Anterior cingulate cortex (tissue), 58 donors: ENCODE measurements at places on chromosomes 7 and 10.
A peak's percentile ranks its signal among the peaks of the same experiment; 100 is the strongest.

- no peak for DNase-seq
These were observed 17.6 kb upstream of the TNPO3 start for GRCh38 chr7:129072479-129073011.

DNA sequence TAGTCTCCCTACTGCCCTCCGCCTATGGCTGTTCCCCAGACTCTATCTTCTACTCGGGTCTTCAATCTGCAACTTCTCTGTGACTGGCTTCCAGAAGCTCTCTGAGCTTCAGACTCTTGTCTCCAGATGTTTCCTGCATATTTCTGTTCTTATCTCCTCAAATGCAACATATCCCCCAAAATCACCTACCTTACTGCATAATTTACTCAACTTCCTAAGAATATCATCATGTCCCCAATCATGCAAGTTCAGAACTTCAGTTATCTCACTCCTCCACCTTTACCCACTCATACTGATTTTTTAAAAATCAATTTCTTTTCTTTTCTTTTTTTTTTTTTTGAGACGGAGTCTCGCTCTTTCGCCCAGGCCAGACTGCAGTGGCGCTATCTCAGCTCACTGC is 68.8 kb downstream of the RAPGEF5 start:
- no peak for DNase-seq

DNA sequence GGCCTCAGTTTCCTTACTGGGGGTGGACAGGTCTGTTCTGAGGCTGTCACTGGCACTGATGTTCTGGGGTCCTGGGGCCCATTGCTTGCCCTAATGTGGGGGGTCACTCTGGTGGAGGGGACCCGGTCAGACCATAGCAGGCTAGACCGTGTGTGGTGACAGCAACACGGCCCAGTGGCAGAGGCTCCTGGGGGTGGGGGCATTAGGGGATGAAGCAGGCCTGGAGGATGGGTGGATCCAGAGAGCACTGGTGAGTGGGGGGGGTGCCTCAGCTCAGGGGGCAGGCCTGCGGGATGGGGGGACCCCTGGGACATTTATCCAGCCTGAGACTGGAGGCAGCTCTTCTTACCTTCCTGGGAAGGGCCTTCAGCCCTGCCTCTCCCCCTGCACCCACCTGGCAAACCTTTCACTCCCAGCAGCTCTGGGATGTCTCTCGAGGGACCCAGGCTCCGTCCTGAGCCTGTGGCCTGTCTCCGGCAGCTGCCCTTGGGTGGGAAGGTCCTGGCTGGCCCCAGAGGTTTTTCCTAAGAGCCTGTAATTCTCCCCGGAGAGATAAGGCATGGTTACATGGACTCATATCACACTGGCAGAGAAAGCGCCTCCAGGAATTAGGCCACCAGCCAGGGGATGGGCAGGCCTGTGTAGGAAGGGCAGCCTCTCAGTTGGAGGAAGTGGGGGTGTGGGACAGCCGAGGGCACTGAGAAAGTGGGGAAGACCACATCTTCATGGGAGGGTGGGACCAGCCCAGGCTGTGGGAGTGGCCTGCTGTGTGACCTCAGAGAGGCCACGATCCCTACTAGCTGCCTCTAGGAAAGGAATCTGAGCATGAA is 147.7 kb downstream of the UBE2H start:
- DNase-seq: no peak

DNA sequence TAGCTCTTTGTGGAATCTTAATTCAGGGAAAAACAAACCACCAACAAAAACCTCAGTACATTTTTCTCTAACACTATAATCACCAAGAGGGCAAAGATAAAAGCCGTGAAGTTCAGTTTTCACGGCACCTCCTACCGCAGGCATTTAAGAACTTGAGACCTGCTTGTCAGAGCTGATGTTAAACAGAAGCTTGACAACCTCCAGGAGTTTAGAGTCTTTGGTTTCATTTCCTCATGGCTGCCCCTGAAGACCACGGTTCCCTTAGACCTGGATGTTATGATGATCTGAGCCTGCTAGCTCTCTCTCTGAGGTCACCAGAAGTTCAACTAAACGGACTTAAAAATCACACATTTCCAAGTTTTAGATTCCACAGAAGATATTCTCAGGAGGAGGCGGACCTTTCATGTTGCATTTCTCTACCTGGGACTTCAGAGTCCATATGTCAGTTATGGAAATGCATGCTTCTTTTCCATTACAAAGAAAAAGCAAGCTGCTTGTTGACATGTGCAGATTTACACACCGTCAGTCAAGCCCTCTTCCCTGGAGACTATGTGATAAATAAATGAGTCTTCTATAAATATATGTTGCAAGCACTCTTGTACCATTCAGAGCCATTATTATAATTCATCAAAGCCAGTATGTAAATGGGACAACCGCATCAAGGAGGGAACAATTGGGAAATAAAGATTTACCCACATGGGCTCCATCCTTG is 258.0 kb downstream of the GFRA1 start:
- no peak for DNase-seq

- DNase-seq: no peak
These were observed 61.3 kb downstream of the RBM33 start for GRCh38 chr7:155705623-155706360.

DNA sequence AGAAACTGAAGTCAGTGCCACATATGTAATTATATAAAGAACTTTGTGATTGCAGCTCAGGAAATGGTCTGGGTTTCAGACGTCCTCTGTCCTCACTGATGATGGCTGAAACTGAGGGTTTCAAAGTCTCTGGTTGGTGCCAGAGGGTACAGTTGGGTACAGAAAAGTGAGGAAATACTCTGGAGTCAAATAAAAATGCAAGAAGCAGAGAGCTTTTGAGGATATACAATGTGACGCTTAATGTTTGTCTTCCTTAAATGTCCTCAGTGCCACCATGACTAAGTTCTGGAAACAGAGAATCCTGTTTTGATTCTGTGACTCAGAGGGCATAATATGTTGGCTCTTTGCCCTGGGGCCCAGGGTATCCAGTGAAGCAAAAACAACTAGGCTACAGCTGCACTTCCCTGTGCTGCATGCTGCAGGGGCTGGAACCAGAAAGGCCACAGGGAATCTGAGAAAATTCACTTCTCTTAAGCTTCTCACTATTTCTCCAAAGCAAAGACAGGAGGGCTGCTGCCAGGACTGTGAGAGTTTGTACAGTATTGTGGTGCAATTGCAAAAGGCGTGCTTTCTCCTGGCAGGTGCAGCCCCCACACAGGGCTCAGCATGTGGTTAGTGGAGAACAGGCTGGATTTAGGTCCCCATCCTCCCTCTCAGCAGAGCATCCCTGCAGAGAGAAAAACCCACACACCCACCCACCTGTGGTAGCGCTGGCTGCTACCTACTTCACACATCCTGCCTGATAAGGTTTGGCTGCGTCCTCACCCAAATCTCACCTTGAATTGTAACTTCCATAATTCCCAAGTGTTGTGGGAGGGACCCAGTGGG is 169.5 kb upstream of the SVIL start:
- no peak for DNase-seq

DNA sequence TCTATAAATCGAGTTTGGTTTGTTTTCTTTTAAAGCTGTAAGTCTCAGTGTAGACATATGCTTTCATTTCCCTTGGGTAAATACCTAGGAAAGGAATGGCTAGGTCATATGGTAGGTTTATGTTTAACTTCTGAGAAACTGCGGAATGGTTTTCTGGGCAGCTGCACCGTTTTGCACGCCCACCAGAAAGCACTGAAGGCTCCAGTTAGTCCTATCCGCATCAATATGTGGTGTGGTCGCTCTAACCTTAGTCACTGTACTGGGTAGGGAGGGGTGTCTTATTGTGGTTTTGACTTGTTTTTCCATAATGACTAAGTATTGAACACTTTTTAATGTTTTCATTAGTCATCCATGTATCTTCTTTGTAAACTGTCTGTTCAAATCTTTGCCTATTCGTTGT is 279.5 kb upstream of the AKR1E2 start:
- no peak for DNase-seq

DNA sequence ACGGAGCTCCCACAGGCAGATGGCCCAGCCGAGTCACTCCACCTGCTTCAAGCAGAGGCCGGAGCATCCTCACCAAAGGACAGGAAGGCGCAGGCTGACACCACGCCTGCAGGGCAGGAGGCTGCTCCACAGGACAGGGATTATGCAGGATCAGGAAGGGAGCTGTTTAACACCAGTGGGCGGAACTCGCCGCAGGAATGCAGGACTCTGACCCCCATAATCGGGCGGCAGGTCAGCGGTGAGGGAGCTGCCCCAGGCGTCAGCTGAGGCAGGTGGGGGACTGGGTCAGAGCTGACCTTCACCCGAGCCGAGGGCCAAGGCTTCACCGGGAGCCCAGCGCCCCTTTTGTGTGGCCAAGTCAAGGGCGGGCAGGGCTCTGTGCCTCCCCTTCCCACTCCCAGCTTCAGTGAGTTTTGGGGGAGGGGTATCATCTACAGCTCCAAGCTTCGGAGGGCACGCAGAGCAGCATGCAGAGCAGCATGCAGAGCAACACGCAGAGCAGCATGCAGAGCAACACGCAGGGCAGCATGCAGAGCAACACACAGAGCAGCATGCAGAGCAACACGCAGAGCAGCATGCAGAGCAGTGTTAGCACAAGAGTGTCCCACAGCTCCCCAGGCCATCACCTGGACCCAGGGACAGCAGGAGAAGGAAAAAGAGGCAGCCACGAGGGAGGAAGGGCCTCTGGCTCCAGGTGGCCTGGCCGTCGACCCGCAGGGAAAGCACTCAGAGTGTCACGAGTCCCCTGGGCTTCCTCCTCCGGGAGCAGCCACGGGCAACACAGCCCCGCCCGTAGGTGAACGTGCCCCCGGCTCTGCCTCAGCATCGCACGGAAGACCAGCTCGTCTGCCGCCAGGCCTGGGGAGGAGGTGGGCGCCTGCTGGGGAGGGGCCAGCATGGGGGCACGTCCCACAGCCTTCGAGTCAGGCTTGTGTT is 151.7 kb upstream of the PPP2R2D start:
- DNase-seq: no peak

DNA sequence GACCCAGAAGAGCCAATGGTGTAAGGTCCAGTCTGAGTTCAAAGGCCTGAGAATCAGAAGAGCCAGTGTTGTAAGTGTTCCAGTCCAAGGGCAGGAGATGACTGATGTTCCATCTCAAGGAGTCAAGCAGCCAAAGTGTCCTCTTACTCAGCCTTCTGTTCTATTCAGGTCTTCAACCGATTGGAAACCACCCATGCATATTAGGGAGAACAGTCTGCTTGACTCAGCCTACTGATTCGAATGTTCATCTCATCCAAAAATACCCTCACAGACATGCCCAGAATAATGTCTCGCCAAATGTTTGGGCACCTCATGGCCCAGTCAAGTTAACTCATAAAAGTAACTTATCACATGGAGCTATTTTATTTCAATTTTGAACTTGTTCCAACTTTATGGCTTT is 2.9 kb upstream of the WDFY4 start:
- no peak for DNase-seq

DNA sequence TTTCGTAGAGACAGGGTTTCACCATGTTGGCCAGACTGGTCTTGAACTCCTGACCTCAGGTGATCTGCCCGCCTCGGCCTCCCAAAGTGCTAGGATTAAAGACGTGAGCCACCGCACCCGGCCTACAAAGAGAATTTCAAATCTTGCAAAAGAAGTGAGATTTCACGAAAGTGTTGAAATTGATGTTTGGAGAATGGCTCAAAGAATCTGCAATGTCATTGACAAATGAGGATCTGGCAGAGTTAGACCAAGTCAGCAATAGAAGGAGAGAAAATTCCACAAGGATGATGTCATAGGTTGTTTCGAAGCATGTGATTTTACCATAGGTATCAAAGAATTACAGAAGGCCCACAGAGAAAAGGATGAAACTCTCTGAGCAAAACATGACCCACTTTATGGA is 71.7 kb downstream of the LYZL2 start:
- no peak for DNase-seq

GRCh38 chr10:119131512-119132240 is 27.8 kb downstream of the DENND10 start:
- DNase-seq: no peak

DNA sequence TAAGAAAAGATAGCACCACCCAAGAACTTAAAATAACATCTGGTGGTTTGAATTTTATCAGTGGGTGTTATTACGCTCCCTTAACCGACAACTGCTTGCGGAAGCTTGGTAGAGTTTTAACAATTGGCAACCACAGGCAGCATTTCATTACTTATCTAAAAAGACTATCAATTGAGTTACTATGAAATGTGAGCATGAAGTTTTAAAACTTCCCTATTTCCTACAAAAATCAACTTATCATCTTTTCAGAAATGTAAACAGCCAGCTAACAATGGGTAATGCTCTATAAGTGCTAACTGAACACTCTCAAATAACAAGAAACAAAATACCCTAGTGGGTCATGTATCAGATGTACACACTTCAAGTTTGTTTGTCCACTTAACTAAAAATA is 68.8 kb downstream of the OSBPL3 start:
- no peak for DNase-seq

GRCh38 chr7:140230861-140231770 is 54.3 kb upstream of the KDM7A start:
- DNase-seq: peak; percentile 14

GRCh38 chr10:131875501-131875900 is 25.3 kb upstream of the PPP2R2D start:
- DNase-seq: no peak

GRCh38 chr10:102202386-102202785 is 23.7 kb upstream of the ELOVL3 start:
- no peak for DNase-seq

DNA sequence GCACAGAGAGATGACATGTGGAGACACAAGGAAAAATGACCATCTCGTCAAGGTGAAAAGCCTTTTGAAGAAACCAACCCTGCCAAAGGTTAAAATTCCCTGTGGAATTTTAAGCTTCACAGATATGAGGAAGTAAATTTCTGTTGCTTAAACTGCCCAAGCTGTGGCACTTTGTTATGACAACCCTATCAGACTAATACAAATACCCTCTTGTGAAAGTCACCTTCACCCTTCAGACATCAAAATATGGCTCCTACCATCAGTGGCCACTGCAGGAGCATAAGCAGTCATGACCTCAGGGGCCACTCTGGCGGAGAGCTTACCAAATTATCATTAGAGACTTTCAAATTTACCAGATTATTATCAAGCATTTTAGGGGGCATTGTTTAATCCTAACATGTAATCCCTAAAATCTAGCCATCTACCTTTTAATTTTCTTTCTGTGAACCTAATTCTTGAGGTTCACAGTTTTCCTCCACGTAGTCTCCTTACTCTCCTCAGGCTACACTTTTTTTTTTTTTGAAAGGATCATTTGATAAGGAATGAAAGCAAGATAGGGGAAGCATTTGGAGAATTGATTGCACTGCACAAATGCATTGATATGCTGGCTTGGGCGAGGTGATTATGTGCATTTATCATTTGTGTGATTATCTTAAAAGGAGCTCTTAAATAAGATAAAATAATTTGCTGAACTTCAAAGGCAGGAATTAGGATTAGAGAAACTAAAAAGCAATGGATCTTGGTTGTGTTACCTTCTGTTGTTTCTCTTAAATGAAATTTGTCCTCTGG is 90.3 kb downstream of the TMEM168 start:
- no peak for DNase-seq

DNA sequence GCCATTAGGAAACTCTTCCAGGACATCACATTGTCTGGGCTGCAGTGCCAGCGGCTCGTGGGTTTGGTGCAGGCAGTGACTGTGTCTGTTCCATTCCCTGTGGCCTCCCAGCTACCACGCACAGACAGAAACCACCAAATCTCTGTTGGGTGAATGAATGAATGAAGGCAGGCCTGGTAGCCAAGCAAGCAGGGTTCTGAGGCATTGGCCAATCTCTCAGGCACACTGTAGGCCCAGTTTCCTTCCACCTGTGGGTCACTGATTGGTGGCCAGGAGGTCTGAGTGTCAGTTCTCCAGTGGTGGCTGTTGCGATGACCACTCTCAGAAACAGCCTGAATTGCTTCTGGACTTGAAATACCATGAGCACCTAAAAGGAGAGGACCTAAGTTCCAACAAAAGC is 59.4 kb upstream of the CTBP2 start:
- DNase-seq: no peak

- DNase-seq: no peak
These were observed 157.8 kb downstream of the ANLN start for GRCh38 chr7:36547416-36547815.
